Skin of body (tissue), 3 donors: ENCODE measurements at places on chromosomes 7 and 10. TPM values are rescaled to one million over a fixed set of nuclear protein-coding genes. Genes with fewer than 3 reads are reported as not detected.

MKRN1 gene
- 75.2 TPM for total RNA-seq

ZPBP gene
- total RNA-seq = not detected

ZEB1 gene
- total RNA-seq = 70.4 TPM

EVX1 gene
- total RNA-seq = not detected

MYO1G gene
- 2.6 TPM for total RNA-seq

SLC18A3 gene
- not detected for total RNA-seq

SPDYE9 gene
- total RNA-seq = 0.10 TPM

HMX3 gene
- total RNA-seq = not detected

PTN gene
- total RNA-seq = 20.8 TPM

ANXA8L1 gene
- total RNA-seq = 51.0 TPM

SNCG gene
- total RNA-seq = 7.1 TPM

WIPF3 gene
- 0.59 TPM for total RNA-seq

ADAM12 gene
- total RNA-seq = 22.8 TPM

C7orf33 gene
- total RNA-seq = not detected

CFAP70 gene
- 3.4 TPM for total RNA-seq

FAM185A gene
- 11.0 TPM for total RNA-seq

AKR1C3 gene
- total RNA-seq = 2.6 TPM

PNLIPRP2 gene
- not detected for total RNA-seq

CEP55 gene
- 7.8 TPM for total RNA-seq

AKR1E2 gene
- total RNA-seq = 15.5 TPM

OR6B1 gene
- not detected for total RNA-seq

OR2A12 gene
- not detected for total RNA-seq

MSMB gene
- total RNA-seq = 4.8 TPM

TMEM254 gene
- total RNA-seq = 23.6 TPM

FEZF1 gene
- not detected for total RNA-seq

IL6 gene
- 0.30 TPM for total RNA-seq

FBXL13 gene
- total RNA-seq = 2.8 TPM

ASZ1 gene
- not detected for total RNA-seq

EIF5AL1 gene
- 0.30 TPM for total RNA-seq

C10orf105 gene
- under 0.01 TPM for total RNA-seq

GNAT3 gene
- not detected for total RNA-seq

ANXA8 gene
- total RNA-seq = 4.6 TPM

CD36 gene
- total RNA-seq = 589 TPM

TMEM178B gene
- total RNA-seq = 0.49 TPM

ICA1 gene
- total RNA-seq = 14.9 TPM

KCNMA1 gene
- 11.7 TPM for total RNA-seq

TRIM4 gene
- total RNA-seq = 19.1 TPM

ERVW-1 gene
- total RNA-seq = 0.20 TPM

SEMA3C gene
- total RNA-seq = 103 TPM

RBM20 gene
- total RNA-seq = 2.4 TPM

ADAM8 gene
- total RNA-seq = 6.3 TPM

ZNRF2 gene
- 18.8 TPM for total RNA-seq

SVOPL gene
- total RNA-seq = 0.59 TPM

HTRA1 gene
- 185 TPM for total RNA-seq

CDNF gene
- total RNA-seq = 3.2 TPM

LBX1 gene
- 0.20 TPM for total RNA-seq

NME8 gene
- total RNA-seq = 0.79 TPM

SPDYE16 gene
- total RNA-seq = 0.10 TPM

MBL2 gene
- total RNA-seq = not detected

AOC1 gene
- total RNA-seq = 0.59 TPM

MSANTD7 gene
- 15.4 TPM for total RNA-seq
